ENCODE measurements at places on chromosomes 6 and 20.

DNA sequence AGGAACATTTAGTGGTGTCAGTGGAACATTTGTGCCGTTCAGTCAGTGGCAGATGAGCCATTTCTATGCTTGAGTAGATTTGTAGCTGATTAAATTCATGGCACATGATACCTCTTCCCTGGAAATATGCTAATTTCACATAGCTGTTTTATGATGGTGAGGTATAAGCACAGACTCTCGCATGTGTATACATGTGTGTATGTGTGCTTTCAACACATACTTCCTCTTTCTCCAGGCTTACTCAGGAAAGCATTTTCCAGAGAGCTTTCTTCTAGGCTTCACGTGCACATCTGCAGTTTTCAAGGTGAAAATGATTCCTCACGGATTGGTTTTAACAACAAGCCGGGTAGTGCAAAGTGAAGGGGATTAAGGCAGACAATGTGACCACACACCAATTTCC lies 396.5 kb downstream of the HDGFL1 start:
- DNase-seq: no peak

DNA sequence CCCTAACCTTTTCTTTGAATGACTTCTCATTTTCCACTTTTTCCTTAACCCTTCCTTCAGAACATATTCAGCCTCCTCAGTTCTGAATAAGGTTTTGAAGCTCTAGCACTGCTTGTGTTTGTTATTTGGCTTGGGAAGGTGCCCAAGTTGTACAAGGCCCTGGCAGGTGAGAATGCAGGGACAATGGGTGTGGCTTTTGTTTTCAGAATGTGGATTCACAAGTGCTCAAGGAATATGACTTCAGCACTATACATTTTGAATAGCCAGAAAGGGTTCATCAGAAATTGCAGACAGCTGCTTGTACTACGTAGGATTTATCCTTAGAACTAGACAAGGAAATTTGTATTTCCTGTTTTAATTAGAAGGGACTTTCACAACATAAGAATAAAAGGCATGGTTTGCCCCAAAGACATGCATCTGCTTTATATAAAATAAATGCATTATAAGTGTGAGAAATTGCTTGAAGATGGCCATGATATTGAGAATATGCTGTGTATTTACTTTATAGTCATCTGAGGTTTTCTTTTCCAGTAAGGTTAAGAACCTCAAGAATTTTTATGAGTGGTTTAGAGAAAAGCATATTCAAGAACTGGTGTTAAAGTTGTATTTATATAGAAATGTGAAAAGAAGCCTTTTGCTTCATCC lies 29.3 kb upstream of the PRDM1 start:
- DNase-seq: no peak

GRCh38 chr6:17583811-17584210 lies 16.3 kb upstream of the FAM8A1 start:
- no peak for DNase-seq

DNA sequence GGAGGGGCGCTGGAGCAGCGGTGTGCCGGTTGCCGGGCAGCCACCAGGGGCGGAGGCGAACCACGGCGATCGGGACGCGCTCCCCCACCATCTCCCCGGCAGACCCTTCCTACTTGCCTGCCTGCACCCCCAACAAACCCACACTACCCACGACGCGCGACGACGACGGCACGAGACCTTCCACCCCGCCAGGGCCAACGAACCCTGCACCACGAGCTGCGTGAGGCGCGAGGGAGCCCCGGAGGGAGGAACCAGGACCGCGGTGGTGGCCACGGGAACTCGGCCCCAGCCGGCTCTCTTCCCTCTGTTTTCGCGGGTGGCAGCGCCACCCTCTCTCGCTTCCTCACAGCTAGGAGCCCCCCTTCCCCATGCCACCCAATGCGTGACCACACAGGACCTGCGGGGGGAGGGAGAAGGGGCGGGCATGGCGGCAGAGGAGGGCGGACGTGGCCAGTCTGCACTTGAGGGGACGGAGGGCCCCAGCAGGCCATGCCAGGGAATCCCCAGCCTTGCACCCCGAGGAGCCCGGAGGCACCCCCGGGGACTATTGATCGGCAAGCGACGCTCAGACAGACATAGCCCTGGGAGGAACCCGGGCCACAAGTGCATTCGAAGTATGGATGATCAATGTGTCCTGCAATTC lies 1516.4 kb upstream of the DEFB115 start:
- no peak for DNase-seq

GRCh38 chr6:107045826-107046675 lies 18.1 kb downstream of the MTRES1 start:
- peak; percentile 32 for DNase-seq

- peak; percentile 29 for DNase-seq
These were observed 106.8 kb upstream of the PREP start for GRCh38 chr6:105509506-105510331.

GRCh38 chr6:30763618-30764489 lies 19.5 kb upstream of the IER3 start:
- DNase-seq: no peak

GRCh38 chr6:117976030-117976651 lies 69.1 kb downstream of the SLC35F1 start:
- DNase-seq: no peak

GRCh38 chr6:125612345-125612846 lies 137.0 kb upstream of the HEY2 start:
- no peak for DNase-seq

GRCh38 chr6:41355952-41356351 lies 20.5 kb downstream of the NCR2 start:
- no peak for DNase-seq

All from femur (tissue), 1 donor.